ENCODE measurements at places on chromosomes 6 and 20.
A peak's percentile ranks its signal among the peaks of the same experiment; 100 is the strongest.

GRCh38 chr6:25085756-25086155 lies 150.0 kb upstream of the RIPOR2 start:
- DNase-seq = no peak

GRCh38 chr6:107235511-107235910 lies 120.2 kb upstream of the BEND3 start:
- DNase-seq = no peak

GRCh38 chr20:46030284-46031013 lies 1.4 kb downstream of the SLC12A5 start:
- DNase-seq = no peak

DNA sequence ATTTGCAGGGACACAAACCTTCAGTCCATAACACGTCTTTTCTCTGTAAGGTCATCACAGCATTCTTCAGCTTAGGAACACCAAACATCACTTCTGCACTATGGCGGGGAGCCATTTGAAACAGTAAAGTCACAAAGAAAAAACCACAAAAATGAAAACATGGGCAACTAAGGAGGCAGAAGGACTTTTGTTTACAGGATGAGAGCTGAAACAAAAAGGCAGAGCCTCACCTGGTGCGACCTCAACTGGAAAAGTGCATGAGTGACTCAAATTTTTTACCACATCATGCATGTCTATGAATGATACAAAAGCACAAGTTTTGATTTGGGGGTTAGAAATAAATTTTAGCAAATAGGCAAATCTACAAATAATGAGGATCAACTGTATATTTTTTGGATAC lies 68.2 kb upstream of the TNFAIP3 start:
- peak; percentile 35 for DNase-seq

GRCh38 chr6:4055420-4056041 lies 23.4 kb downstream of the FAM217A start:
- DNase-seq = no peak

GRCh38 chr6:139429580-139430145 lies 55.2 kb upstream of the CITED2 start:
- no peak for DNase-seq
